ENCODE measurements at places on chromosomes 1 and 21. TPM values are rescaled to one million over a fixed set of nuclear protein-coding genes. Genes with fewer than 3 reads are reported as not detected.

DNA sequence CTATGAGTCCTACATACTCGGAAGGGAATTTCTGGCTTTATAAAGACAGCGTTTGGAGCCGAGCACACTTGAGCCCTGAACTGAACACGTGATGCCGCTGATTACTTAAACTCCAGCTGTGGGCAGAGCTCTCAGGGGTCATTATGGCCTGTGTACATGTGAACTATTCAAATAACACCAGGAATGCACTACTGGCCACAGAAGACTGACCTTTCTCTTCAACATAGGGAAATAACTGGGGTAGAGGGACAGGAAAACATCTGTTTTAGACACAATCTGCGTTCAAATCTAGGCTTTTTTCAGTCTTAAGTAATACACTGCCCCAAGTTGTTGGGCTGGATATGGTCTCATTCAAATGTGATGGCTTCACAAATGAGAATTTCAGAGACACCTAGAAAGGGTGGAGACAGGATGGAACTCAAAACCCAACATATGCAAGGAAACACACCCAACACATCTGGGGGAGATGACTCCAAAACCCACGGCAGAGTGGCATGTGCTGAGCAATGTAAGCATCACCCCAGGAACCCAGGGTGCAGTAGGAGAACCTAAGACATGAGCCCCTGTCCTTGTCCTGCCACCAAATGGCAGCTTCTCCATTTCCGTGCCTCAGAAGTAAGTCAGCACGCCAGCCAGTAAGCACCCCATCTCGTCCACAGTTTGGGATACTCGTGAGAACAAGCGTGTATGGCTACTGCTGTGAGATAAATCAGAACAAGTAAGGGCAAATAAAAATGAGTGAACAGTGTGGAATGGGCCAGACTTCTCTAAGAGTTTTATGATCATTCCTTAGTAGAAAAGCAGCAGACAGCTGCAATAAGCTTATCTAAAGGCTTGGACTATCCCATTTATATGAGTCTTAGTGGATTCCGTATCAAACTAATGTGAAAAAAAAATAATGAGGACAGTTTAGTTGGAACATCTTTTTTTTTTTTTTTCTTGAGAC lies 24.9 kb downstream of the NID1 start:
- DNase-seq, result no peak

GRCh38 chr1:1910651-1911331 lies 4.3 kb upstream of the CALML6 start:
- peak; percentile 29 for DNase-seq

DNA sequence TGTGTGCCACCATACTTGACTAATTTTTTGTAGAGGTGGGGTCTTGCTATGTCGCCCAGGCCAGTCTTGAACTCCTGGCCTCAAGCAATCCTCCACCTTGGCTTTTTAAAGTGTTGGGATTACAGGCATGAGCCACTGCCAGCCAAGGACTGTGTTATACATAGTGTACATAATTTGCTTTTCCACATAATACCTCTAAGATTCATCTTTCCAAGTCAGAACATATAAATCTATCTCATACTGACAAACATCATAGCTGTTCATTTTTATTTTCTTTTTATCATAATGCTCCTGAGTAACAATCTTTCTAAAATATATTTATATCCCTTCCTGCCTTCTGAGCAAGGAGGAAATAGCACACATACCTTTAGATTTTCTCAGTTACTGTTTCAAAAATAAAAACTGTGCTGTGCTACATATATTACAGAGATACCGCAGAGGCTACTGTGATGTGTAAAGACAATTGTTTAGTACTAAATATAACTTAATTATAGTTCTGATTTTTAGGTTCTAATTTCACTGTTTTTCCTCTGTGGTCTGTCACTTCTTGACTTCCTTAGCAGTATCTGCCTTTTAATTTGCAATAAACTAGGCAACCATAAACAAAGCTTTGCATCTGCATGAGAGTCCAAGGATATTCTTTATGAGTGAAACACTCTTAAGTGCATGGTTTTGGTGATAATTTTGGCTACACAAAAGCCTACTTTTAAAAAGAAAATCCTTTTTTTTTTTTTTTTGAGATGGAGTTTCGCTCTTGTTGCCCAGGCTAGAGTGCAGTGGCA lies 59.3 kb downstream of the EYA3 start:
- DNase-seq, result no peak

HLCS gene
- 8.9 TPM for total RNA-seq

GRCh38 chr1:22224091-22224490 lies 81.2 kb upstream of the WNT4 start:
- DNase-seq, result no peak

DNA sequence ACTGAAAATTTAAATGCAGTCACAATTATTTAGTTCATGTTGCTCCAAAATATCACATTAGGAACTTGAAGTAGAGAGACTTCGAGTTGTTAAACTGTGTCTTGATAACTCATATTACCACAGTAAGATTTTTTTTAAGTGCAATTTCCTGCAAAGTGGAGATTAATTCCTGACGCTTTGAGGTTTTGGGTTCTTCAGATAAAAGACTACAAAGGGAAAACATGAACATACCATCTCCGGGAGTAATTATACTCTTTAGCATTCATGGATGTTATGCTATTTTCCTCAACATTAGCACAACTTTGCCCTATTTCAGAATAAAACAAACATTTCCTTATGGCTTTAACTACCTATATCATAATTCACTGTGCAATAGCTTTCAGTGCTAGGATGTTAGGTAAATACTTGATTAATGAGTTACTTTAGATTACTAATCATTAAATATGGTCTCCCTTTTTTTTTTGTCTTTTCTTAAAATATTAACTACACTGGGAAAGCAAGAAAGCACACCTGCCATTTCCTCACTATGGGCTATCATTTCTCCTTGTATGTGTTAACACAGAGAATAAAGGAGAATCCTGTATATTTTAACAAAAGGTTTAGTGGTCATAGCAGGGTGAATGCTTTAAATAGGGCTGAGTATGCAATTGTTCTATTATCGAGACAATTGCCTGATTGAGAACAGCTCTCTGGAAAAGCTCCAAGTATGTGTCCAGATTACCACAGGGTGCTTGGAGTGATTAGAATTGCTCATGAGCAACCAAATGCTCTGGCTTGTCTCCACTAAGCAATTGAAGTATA lies 252.5 kb upstream of the C1orf105 start:
- DNase-seq, result no peak

DNA sequence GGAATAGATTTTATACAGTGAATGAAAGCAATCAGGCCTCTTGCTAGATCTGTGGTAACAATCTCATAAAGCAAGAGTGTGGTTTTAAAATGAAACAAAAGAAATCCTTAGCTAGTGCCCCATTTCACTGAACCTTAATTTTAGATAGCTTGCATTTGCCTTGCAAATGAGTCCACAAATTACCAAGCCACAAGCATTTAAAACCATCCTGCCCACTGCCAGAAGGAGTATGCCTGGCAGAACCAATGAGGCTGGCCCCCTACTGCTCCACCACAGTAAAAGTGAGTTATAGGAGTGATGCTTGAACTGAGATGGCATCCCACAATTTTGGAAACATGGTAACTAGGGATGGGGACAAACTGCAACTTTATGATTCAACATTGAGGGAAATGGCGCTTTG lies 206.4 kb upstream of the LMO4 start:
- no peak for DNase-seq

GRCh38 chr1:199085903-199086302 lies 447.1 kb downstream of the PTPRC start:
- DNase-seq, result no peak

PRKAA2 gene
- total RNA-seq, result 49.7 TPM

DNA sequence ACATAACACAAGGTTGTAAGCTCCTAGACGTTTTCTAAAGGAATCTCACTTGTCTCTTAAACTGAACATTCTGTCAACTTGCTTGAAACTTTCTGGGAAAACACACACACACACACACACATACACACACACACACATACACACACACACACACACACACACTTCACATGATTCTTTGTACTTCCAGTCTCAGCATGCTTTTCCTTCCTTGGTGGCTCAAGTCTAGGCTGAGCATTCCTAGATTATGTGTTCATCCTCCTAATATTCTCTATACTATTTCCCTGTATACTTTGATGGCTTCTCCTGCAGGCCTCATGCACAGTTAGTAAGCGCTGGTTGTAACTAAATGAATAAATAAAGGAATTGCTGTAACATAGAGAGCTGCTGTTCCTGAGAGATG lies 372.1 kb downstream of the PTPRC start:
- DNase-seq, result no peak

- DNase-seq, result peak; percentile 51
Observed at GRCh38 chr1:205301205-205301821, 20.2 kb downstream of the NUAK2 start.

Data from left cardiac atrium (tissue), 4 donors.